Stimulated activated CD8-positive, alpha-beta memory T cell treated with anti-CD3 and anti-CD28 coated beads, Interleukin-15, amount 100 ng/mL, for 48 hours (primary cell): ENCODE measurements at places on chromosomes 4 and X.

DNA sequence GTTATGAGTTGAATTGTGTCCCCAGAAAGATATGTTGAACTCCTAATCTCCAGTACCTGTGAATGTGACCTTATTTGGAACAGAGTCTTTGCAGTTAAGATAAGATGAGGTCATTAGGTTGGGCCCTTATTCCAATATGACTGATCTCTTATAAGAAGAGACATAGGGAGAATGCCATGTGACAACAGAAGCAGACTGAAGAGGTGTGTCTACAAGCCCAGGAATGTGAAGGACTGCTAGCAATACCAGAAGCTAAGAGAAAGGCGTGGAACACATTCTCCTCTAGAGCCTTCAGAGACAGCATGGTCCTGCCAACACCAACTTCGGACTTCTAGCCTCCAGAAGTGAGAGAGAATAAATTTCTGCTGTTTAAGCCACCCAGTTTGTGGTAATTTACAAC, 22.5 kb upstream of the USP27X start:
- no peak for DNase-seq

DNA sequence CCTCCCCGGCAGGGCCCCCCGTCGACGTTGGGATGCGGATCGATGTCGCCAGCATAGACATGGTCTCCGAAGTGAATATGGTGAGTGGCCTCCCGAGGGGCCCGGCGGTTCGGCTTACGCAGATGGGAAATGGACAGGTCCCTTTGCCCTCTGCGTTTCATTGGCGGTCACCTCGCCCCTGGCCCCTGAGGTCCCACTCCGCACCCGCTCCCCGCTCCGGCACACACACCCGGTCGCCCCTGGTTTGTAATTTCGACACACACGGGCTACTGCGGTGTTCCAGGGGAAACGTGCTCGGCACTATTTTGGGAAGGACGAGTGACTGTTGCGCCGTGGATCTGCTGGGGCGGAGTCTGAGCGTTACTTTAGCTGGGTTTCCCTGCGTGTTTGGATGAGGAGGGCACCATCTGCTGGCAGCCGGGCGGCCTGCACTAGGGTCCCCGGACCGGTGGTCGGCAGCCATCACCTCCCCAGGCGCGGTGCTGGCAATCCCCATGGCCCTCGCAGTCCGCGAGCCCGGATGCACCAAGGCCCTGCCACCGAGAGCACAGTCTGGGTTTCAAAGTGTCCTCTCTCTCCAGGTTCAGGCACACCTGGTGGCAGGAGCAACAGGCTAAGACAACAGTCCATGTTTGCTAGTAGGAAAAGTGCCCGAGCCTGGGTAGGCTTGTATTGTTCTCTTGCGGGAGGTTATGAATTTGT, 1.2 kb downstream of the GABRB1 start:
- DNase-seq: peak; percentile 34

DNA sequence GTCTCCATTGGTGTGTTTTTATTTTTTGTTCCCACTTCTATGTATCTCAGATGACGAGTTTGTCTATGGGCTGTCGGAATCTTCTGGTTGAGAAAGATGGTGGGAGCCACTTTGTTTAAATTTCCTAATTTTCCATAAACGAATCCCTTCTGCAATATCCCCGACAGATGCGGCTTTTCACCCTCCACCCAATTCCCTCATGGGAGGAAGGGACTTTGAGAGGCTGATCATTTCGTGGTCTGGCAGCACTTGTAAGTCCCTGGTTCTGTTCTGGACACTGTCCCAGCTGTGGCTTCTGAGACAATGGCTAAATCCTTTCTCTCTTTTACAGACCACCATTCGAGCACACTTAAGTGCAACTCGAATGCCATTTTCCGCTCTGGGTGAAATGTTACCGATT, 72.2 kb upstream of the PUDP start:
- DNase-seq: no peak

DNA sequence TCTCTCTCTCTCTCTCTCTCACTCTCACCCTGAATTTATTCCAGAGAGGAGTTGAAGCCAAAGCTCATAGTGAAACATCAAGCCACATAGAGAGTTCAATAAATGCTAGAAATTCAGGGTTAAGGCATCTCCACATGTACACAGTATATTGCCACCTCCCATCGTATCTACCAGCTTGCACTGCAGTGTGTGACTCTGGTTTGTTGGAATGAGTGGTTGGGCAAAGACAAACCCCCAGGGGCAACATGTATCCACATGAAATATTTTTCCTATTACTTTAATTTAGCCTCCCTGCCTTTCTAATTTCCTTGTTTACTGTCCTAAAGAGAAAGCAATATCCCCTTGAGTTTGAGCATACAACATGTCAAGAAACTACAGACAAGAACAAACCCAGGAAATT, 247.3 kb downstream of the SPATA18 start:
- DNase-seq: no peak

GRCh38 chr4:189656641-189657040, 284.0 kb upstream of the FRG1 start:
- DNase-seq: no peak

DNA sequence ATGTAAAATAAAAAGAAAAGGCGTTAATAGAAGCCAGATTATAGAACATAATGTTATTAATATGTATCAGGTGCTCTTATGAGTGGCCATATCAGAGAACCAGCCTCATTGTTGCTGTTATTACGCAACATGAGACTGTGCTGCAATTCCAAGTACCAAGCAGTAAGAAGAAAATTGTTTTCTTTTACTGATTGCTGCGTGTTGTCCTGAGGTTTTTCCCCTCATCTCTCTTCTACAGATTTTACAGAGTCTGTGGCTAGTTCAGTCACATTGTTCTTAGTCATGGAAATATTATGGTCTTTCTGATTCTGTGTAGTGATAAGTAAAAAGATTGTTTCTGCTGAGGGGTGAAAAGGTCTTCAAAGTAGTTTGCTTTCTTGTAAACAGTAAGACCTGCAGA, 55.9 kb downstream of the NPNT start:
- no peak for DNase-seq

DNA sequence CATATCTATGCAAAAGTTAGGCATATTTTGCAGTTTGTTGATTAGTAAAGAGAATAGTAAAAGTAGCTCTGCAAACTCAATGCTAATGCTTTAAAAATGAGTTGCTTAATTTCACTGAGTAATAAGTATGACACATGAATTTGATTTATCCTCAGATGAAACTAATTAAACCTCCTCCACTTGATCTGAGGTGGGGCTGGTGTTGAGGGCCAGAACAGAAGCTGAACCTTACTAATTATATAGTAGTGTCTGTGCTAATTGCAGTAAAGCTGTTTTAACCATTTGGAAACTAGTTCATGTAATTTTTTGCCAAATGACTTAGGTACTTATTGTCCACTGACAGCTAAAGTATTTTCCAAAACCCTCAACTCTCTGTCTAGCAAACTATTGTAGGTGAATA, 7.7 kb upstream of the PGAM4 start:
- no peak for DNase-seq

DNA sequence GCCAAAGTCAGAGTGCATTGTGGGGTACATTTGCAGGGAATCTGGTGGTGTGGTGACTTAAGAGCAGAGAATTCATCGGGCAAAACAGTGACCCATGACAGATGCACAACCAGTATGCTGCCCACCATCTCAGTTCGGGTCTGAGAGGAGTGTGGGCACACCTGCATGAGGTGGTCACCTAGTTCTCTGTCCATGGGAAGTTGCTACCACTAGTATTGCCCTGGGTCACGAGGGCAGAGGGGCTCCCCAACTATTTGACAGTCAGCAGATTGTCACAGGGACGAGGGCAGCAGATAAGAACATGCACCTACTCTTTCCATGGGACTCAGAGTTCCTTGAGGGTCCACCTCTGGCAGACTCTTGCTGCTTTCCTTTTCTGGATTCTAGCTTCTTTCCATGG, 305.2 kb upstream of the MAOA start:
- no peak for DNase-seq

GRCh38 chr4:24197955-24198354, 308.1 kb upstream of the PPARGC1A start:
- DNase-seq: no peak

- no peak for DNase-seq
Measured at GRCh38 chrX:130108647-130109428, 1.5 kb downstream of the ELF4 start.

- no peak for DNase-seq
Measured at GRCh38 chr4:40256329-40256728, 59.5 kb downstream of the RHOH start.

DNA sequence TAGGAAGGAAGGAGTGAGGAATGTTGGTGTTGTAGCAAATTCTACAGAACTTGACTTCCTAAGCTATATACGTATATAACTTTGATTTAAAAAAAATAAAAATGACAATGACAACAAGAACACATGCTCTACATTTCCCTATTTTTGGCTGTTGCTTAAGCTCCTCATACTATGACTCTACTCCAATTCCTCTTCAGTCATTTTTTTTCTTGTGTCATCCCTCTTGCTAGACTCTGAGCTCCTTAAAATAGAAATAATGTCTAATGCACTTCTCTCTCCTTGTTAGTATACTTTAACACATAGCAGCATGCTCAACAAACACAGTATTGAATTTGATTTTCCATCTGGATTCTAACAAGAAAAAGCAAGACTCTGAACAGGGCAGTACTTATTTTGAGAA, 144.0 kb downstream of the HDX start:
- no peak for DNase-seq

DNA sequence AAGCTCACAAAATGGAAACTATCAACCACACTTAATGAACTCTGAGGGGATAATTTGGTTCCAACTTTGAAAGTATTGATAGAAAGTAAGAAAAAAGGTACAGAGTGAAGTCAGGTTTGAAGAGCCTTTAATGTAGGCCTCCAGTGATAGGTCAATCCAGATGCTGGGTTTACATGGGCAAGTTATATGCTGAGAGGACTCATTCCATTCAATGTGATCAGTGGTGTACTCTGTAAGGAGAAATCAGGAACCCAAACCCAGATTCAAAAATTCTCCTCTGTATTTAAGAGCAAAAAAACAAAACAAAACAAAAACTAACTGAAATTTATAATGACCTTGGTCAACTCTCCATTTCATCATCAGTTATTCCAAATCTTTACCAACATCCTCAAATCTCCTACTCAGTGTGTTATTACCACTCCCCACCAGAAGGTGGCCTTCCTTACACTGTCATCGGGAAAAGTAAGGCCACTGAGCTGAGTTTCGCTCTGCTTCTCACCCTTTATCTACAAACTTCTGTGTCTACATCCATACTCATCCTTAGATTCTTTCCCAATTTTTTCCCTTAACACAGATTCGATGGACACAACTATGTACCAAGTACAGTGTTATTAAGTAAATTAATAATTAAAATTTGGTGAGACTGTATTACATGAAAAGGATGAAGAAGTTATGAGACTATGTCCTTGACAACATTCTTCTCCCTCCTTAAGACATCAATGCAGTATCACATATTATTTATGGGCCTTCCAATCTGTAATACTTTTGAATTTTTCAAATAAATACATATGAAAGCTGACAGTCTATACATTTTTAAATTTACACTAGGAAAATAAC, 88.3 kb downstream of the ZAR1 start:
- no peak for DNase-seq

DNA sequence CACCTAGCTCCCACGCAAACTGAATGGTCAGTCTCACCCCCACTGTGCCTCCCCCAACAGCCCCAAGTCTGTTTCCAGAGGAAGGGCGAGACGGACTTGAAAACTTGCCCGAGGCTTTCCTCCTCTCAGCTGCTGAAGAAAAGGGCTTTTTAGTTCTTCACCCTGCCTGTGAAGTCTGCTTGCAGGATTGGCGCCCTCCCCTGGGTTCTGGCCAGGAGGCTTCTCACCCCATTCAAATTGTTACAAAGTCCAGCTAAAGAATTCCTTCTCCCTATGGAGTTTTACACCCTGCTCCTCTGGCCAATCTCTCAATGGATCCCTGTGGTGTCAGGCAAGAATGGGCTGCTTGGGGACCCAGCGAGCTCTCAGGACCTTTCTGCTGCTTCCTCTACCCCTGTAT, 241.0 kb downstream of the AFF2 start:
- DNase-seq: no peak

GRCh38 chrX:66130469-66130868, 33.6 kb upstream of the HEPH start:
- no peak for DNase-seq

DNA sequence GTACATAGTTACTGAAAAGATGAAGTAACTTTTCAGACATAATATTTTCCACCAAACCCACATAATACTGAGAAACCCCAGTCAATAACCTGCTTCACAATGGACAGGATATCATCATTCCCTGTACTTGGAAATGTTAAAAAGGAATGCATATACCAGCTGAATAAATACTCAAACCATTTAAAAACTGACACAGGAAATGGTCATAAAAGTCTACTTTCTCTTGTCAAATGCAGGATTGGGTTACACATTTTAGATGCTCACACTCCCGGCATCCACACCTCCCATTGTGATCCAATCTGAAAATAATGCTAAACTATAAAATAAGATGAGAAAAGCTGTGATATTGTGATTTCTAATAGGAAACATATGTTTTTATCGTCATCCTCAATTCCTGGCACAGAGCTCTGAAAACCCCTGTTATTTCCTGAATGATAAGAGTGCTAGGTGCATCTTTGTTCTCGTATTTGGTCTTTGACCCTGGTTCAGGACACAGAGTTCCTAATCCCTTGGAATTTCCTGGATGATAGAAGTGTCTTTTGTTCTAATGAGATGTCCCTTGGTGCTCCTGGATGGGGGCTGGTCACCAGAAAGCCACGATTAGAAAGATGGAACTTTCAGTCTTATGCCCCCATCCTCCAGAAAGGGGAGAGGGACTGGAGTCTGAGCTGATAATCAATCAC, 821.3 kb downstream of the TRIML1 start:
- no peak for DNase-seq
